Activated T-cell treated with anti-CD3 and anti-CD28 coated beads, Interleukin-2, amount 50 U/mL, for 4 hours (primary cell): ENCODE measurements at places on chromosomes 2 and 18.

- no peak for DNase-seq
Measured at GRCh38 chr2:44429034-44429433, 67.3 kb downstream of the CAMKMT start.

- DNase-seq = no peak
Measured at GRCh38 chr2:69993708-69994107, 32.3 kb upstream of the ASPRV1 start.

DNA sequence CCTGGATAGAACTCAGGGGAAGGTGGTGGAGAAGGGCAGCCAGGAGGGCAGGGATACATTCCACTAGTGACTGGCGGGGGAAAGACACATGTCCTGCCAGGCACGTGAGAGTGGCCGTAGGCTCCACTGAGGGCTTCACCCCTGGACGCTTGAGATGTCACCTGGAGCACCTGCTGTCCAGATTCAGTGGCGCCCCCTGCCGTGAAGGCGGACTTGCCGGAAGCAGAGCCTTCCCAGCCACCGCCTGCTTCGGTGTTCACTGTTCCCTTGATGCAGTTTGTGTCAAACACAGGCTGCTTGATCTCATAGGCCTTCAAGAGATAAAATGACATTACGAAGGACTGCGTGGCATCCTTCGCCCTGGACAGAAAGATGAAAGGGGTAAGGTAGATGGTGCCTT, 335.3 kb downstream of the ZNF521 start:
- DNase-seq = no peak

GRCh38 chr18:13558790-13559189, 167.6 kb downstream of the FAM210A start:
- no peak for DNase-seq

- no peak for DNase-seq
Measured at GRCh38 chr18:30806823-30807222, 235.7 kb downstream of the DSC3 start.

- DNase-seq = peak; percentile 65
Measured at GRCh38 chr2:231482806-231483391, 18.6 kb upstream of the NCL start.

GRCh38 chr2:203909261-203909967, 27.1 kb upstream of the ICOS start:
- DNase-seq = no peak
